ENCODE measurements at places on chromosomes 1 and 21. TPM values are rescaled to one million over a fixed set of nuclear protein-coding genes. Genes with fewer than 3 reads are reported as not detected.

The MYOG gene
- total RNA-seq: not detected

The TMEM82 gene
- not detected for total RNA-seq

GRCh38 chr1:55353707-55354620 is 138.8 kb upstream of the USP24 start:
- H3K27me3 ChIP-seq: no peaks in the 10 kb centered on the region
- no peak for DNase-seq
- no peaks in the 10 kb centered on the region for H3K36me3 ChIP-seq
- no peak overlapping the region for H3K4me3 ChIP-seq
- no peak overlapping the region for H3K27ac ChIP-seq

GRCh38 chr1:16978567-16979474 is 1.6 kb downstream of the MFAP2 start:
- peaks cover 23% of the 10 kb centered on the region for H3K4me1 ChIP-seq
- no peak overlapping the region for H3K4me3 ChIP-seq
- no peaks in the 10 kb centered on the region for H3K27me3 ChIP-seq
- no peak overlapping the region for H3K27ac ChIP-seq

- no peaks in the 10 kb centered on the region for H3K36me3 ChIP-seq
- H3K4me3 ChIP-seq: no peak overlapping the region
- no peaks in the 10 kb centered on the region for H3K27me3 ChIP-seq
Measured at GRCh38 chr1:205923651-205924459, 19.4 kb downstream of the SLC26A9 start.

Measured in SJSA1 (cell line).